Left hindlimb (tissue), 1 donor: ENCODE measurements at places on chromosomes 2 and 18.

DNA sequence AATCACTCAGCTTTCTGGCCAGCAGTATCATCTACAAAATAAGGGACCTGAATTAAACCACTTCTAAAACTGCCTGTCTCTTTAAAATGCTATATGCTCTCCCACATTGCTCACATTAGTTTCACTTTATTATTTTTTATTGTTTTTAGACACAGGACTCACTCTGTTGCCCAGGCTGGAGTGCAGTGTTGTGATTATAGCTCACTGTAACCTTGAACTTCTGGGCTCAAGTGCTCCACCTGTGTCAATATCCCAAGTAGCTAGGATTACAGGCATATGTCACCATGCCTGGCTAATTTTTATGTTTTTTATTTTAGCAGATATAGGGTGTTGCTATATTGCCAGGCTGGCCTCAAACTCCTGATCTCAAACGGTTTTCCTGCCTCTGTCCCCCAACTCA is 591.3 kb upstream of the ZNF804A start:
- no peak for DNase-seq

DNA sequence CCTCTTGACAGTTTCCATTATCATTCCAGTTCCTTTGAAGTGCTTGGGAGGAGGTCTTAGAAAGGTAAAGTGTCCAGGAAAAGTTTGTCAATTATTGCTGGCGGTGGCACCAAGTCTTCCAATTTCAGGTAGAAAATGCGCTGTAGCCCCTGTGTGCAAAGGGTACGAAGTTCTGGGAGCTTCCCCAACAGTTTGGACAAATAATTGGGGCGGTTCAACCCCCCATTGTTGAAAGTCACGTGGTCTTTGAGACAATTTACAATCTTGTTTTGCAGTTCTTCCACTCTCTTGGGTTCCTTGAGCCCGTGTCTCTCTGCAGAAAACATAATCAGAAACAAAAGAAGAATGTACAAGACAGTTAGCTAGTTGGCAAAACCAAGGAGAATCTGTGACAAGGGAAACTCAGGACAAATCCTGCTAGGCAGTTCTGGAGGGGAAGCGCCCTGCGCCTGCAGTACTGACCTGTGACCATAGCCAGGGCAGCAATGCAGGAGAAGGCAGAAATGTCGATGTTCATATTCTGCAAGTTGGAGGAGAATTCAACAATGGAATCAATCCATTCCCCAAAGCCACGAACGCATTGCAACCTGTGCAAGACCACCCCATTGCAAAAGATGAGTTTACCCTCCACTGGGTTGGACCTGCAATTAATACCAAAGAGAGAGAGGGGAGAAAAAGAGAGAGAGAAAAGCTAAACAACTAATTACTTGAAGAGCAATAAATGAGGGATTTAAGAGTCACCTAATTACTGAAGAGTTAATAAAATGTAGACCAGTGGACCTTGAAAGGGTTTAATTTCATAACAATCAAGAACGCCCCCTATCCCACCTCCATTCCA is 6.6 kb downstream of the NR4A2 start:
- no peak for DNase-seq

- DNase-seq = no peak
Observed at GRCh38 chr2:44004735-44005602, 9.2 kb upstream of the LRPPRC start.

- DNase-seq = no peak
Observed at GRCh38 chr2:101983486-101983885, 8.3 kb upstream of the IL1R2 start.

- DNase-seq = no peak
Observed at GRCh38 chr18:62434798-62435197, 88.0 kb upstream of the ZCCHC2 start.

- no peak for DNase-seq
Observed at GRCh38 chr2:239423551-239423950, 22.7 kb upstream of the HDAC4 start.

DNA sequence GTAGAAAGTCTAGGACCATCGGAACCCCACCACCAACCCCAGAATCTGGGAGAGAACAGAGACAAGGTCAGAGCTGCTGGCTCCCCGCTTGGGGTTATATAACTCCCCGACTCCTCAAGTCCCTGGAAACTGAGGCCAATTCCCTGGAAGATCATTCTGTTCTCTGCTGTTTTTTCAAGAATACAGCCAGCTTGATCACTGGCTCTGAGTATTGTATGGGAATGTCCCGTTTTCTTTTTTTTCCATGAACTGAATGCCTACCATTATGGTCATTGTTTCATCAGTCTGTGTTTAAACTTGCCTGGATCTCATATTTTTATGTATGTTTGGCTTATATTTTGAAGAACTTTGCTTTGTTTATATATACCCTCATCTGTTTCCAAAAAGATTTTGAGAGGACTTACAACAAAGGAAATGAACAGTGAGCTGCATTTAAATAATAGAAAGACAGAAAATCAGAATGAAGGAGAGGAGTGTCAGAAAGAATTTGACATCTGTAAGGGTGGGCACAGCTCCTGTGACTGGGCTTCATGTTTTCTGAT is 90.0 kb upstream of the ALPP start:
- DNase-seq = no peak
